H9 (cell line): ENCODE measurements at places on chromosomes 5 and 9. TPM values are rescaled to one million over a fixed set of nuclear protein-coding genes. Genes with fewer than 3 reads are reported as not detected.
A peak's percentile ranks its signal among the peaks of the same experiment; 100 is the strongest.

TMEM167A gene
- total RNA-seq, result 139 and 144 TPM in 2 replicates

NOXA1 gene
- total RNA-seq, result 1.8 and 2.0 TPM in 2 replicates

DOCK2 gene
- 7.8 and 8.3 TPM in 2 replicates for total RNA-seq

GABBR2 gene
- 0.66 and 0.94 TPM in 2 replicates for total RNA-seq

TAF1L gene
- not detected in 2 replicates for total RNA-seq

DND1 gene
- total RNA-seq, result 2.3 and 2.4 TPM in 2 replicates

TAF11L10 gene
- not detected in 2 replicates for total RNA-seq

PDCD1LG2 gene
- not detected in 2 replicates for total RNA-seq

SPINK6 gene
- total RNA-seq, result not detected in 2 replicates

SVEP1 gene
- 0.17 and 0.24 TPM in 2 replicates for total RNA-seq

DBH gene
- not detected in 2 replicates for total RNA-seq

NLN gene
- 126 and 137 TPM in 2 replicates for total RNA-seq

DOLK gene
- 20.1 and 20.2 TPM in 2 replicates for total RNA-seq

GRCh38 chr5:43973318-43973717 lies 370.3 kb downstream of the NNT start:
- H3K4me3 ChIP-seq, result no peak overlapping the region
- H3K4me1 ChIP-seq, result no peaks in the 10 kb centered on the region
- H3K27me3 ChIP-seq, result no peaks in the 10 kb centered on the region
- DNase-seq, result no peak
- peaks cover 2% of the 10 kb centered on the region; the same call in 2 of the 3 replicates for H3K36me3 ChIP-seq

- no peaks in the 10 kb centered on the region for H3K36me3 ChIP-seq
- no peaks in the 10 kb centered on the region for H3K27me3 ChIP-seq
- no peak for DNase-seq
- no peak overlapping the region for H3K27ac ChIP-seq
These were observed 22.3 kb upstream of the ALDH1B1 start for GRCh38 chr9:38370176-38370575.

DNA sequence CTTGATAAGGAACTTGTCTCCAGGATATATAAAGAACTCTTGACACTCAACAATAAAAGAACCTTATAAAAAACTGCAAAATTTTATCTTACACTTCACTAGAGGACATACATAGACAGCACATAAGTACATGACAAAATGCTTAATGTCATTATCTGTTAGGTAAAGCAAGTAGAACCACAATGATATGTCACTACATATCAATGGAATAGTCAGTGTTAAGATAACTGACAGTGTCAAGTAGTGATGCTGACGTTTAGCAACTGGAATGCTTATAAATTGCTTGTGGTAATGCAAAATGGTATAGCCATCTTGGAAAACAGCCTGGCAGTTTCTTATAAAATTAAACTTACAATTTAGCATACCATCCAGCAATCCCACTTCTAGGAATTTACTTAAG lies 314.1 kb downstream of the KDM4C start:
- no peaks in the 10 kb centered on the region for H3K4me1 ChIP-seq
- no peak for DNase-seq

DNA sequence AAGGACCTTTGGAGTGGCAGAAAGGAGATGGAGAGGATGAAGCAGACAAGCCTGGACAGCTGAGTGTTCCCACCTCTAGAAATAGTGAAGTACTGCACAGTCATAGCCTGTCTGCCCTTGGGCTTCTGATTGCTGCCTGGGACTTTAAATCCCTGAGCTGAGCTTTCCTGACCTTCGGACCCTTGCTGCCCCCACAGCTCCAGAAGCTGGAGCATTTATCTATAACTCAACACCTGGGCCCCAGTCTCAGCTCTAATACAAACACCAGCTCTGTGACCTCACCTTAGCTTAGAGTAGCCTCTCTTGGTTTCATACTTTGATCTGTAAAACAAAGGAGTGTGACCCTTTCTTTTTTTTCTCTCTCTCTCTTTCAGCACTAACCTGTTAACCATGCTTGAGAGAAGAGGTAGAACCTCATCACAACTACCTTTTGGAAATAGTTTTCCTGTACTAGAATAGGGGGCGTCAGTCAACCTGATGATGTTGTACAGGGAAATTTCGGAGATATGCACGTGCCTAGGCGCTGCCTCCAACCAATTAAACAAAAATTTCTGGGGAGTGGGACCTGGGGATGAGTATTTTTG lies 25.4 kb upstream of the ELL2 start:
- no peaks in the 10 kb centered on the region for H3K27me3 ChIP-seq
- H3K4me3 ChIP-seq, result no peak overlapping the region
- no peaks in the 10 kb centered on the region for H3K36me3 ChIP-seq
- no peaks in the 10 kb centered on the region for H3K4me1 ChIP-seq
- no peak for DNase-seq

GRCh38 chr9:20683351-20684034 lies 566 bp upstream of the FOCAD start:
- H3K4me3 ChIP-seq, result peak overlapping the region; percentile 79
- DNase-seq, result no peak
- H3K27me3 ChIP-seq, result no peaks in the 10 kb centered on the region
- H3K36me3 ChIP-seq, result no peaks in the 10 kb centered on the region
- no peaks in the 10 kb centered on the region for H3K4me1 ChIP-seq
- H3K27ac ChIP-seq, result no peak overlapping the region

GRCh38 chr9:91954841-91955471 lies 4.9 kb upstream of the ROR2 start:
- DNase-seq, result peak; percentile 70
- H3K27me3 ChIP-seq, result peaks cover 8% of the 10 kb centered on the region; the same call in 1 of the 2 replicates
- no peak overlapping the region for H3K27ac ChIP-seq
- H3K4me3 ChIP-seq, result no peak overlapping the region
- H3K36me3 ChIP-seq, result no peaks in the 10 kb centered on the region

- no peaks in the 10 kb centered on the region for H3K36me3 ChIP-seq
- no peak for DNase-seq
- H3K27me3 ChIP-seq, result no peaks in the 10 kb centered on the region
- H3K4me3 ChIP-seq, result no peak overlapping the region
These were observed 84.1 kb downstream of the FEM1C start for GRCh38 chr5:115460472-115460871.

DNA sequence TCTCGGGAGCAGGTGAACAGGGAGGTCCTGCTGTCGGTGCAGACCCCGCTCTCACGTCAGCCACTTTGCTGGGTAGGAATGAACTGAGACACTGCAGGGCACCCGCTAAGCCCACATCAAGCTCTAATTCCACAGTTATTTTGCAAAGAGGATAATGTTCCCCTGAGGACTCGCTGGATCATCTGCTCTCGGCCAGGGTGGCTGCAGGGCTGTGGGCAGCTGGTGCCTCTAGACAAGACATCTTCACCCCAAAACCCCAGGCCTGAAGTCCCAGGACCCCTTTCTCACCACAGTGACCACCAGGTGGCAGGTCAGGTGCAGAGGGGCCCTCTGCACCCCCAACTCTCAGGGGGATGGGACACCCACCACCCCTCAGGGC lies 135.1 kb upstream of the PPP1R26 start:
- DNase-seq, result no peak
- no peaks in the 10 kb centered on the region for H3K27me3 ChIP-seq
- H3K4me1 ChIP-seq, result no peaks in the 10 kb centered on the region
- no peak overlapping the region for H3K27ac ChIP-seq

- no peaks in the 10 kb centered on the region for H3K27me3 ChIP-seq
- no peak overlapping the region for H3K27ac ChIP-seq
- no peak overlapping the region for H3K4me3 ChIP-seq
- DNase-seq, result no peak
These were observed 118.6 kb downstream of the SPEF2 start for GRCh38 chr5:35736280-35736679.

- H3K4me1 ChIP-seq, result no peaks in the 10 kb centered on the region
- H3K4me3 ChIP-seq, result no peak overlapping the region
- H3K27ac ChIP-seq, result no peak overlapping the region
These were observed 534.3 kb upstream of the RORB start for GRCh38 chr9:73962792-73963191.

DNA sequence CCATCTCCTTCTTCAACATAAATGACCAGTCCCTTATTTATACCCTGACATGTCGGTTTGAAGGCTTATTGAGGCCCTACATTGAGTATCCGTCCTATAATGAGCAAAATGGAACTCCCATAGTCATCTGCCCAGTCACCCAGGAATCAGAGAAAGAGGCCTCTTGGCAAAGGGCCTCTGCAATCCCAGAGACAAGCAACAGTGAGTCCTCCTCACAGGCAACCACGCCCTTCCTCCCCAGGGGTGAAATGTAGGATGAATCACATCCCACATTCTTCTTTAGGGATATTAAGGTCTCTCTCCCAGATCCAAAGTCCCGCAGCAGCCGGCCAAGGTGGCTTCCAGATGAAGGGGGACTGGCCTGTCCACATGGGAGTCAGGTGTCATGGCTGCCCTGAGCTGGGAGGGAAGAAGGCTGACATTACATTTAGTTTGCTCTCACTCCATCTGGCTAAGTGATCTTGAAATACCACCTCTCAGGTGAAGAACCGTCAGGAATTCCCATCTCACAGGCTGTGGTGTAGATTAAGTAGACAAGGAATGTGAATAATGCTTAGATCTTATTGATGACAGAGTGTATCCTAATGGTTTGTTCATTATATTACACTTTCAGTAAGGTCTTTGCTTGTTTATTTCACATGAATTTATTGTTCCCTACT lies 38.2 kb upstream of the BTNL3 start:
- no peaks in the 10 kb centered on the region for H3K36me3 ChIP-seq
- no peak overlapping the region for H3K27ac ChIP-seq
- no peaks in the 10 kb centered on the region for H3K27me3 ChIP-seq
- no peaks in the 10 kb centered on the region for H3K4me1 ChIP-seq

- no peaks in the 10 kb centered on the region for H3K4me1 ChIP-seq
- no peaks in the 10 kb centered on the region for H3K36me3 ChIP-seq
- no peak overlapping the region for H3K27ac ChIP-seq
- H3K27me3 ChIP-seq, result no peaks in the 10 kb centered on the region
These were observed 90.1 kb downstream of the ZFAND5 start for GRCh38 chr9:72274916-72275315.

DNA sequence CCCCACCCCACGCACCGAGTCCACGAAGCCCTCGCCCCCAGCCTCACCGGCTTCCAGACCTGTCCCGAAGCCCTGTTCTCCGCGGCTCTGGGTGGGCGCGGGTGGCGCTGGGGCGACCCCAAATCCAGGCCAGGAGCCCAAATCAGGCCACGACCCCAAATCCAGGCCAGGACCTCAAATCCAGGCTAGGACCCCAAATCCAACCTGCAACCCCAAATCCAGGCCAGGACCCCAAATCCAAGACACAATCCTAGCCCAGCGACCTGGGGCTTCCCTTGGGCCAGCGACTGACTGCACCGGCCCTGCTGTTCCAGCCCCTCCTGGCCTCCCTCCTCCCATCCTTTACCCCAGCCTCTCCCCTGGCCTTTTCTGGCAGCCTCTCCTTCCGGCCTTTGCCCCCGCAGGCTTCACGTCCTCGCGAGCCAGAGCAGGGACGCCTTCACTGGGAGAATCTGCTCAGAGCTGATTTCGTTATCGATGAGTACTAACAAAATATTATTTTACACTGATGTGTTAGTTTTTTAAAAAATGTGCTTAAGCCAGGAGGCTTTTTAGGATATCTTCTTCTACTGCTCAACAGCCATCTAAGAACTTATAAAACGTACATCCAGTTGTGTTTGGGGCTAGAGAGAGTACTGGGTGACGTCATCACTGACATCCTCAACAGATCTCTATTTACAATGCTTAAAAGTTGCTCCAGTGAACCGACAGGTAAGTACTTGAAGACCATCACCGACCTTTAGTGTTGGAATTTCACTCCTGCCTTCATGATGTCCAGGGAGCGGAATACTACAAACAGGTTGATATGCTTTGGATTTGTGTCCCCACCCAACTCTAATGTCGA lies 34.7 kb downstream of the TRIP13 start:
- H3K36me3 ChIP-seq, result no peaks in the 10 kb centered on the region
- peak overlapping the region; percentile 67; the same call in 2 of the 3 replicates for H3K4me3 ChIP-seq
- no peaks in the 10 kb centered on the region for H3K4me1 ChIP-seq
- H3K27me3 ChIP-seq, result peaks cover 3% of the 10 kb centered on the region; the same call in 1 of the 2 replicates

- no peaks in the 10 kb centered on the region for H3K36me3 ChIP-seq
- no peak overlapping the region for H3K27ac ChIP-seq
- DNase-seq, result peak; percentile 85
These were observed 27.1 kb upstream of the ZBTB43 start for GRCh38 chr9:126777733-126778132.

DNA sequence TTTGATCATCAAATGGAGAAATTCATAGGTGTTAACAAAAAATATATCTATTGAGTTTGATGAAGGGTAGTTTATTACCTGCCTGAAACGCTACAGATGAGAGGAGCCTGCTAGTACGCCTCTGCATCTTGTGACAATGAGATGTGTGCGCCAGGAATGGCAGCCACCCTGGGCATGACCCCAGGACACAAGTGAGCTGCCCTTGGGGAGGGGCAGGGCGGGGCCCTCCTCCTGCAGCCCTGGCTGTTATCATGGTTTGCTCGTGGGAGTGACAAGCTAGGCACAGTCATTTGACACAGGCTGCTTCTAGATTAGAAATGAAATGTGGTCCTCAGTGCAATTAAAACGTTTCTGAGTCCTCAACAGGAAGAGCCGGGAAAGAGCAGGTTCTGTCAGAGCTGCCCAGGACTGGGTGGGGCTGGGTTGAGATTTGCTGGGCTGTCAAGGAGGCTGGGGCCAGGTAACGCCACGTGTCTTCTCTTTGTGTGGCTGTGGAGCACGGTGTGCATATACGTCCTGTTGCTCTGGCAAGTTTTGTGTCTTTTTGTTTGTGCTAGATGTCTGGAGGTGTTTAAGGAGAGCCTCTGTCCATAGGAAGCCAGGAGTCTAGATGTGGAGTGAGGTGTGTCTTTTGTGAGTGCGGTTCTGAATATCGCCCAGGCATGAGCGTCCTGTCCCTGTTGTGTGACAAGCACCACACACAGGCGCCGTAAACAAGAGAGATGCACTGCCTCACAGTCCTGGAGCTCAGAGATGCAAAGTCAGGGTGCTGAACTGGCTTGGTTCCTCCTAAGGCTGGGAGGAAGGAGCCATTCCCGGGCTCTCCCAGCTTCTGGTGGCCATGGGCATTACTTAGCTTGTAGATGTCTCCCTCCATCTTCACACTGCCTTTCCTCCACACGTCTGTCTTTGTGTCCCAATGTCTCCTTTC lies 129.0 kb upstream of the IRX4 start:
- no peaks in the 10 kb centered on the region for H3K36me3 ChIP-seq
- no peaks in the 10 kb centered on the region for H3K27me3 ChIP-seq
- DNase-seq, result no peak

- no peak overlapping the region for H3K27ac ChIP-seq
- no peak for DNase-seq
- H3K4me1 ChIP-seq, result no peaks in the 10 kb centered on the region
- no peak overlapping the region for H3K4me3 ChIP-seq
- H3K36me3 ChIP-seq, result no peaks in the 10 kb centered on the region
These were observed 6.1 kb upstream of the RASGEF1C start for GRCh38 chr5:180214870-180215770.

DNA sequence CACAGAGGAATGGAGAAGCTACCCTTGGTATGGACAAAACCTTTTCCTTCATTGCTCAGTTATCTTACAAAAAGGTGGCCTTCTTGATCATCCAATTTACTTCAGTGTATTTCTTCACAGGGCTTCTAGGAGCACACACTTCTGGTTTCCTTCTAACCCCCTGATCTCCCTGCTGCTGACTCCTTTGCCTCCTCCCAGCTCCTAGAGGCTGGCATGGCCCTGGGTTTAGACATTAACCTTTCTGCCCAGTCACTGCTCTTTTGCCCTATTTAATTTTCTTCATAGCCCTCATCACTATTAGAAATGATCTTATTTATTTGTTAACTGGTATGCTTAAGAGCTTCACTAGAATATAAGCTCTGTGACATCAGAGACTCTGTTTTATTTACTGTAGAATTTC lies 63.2 kb downstream of the ANKRD55 start:
- no peaks in the 10 kb centered on the region for H3K4me1 ChIP-seq
- no peak overlapping the region for H3K27ac ChIP-seq
- no peaks in the 10 kb centered on the region; the same call in 2 of the 3 replicates for H3K36me3 ChIP-seq
- no peaks in the 10 kb centered on the region for H3K27me3 ChIP-seq
